Hypothalamus (tissue), 51 donors: ENCODE measurements at places on chromosomes 3 and 15.

- DNase-seq = no peak
These were observed 36.8 kb upstream of the TSPAN3 start for GRCh38 chr15:77107531-77108355.

DNA sequence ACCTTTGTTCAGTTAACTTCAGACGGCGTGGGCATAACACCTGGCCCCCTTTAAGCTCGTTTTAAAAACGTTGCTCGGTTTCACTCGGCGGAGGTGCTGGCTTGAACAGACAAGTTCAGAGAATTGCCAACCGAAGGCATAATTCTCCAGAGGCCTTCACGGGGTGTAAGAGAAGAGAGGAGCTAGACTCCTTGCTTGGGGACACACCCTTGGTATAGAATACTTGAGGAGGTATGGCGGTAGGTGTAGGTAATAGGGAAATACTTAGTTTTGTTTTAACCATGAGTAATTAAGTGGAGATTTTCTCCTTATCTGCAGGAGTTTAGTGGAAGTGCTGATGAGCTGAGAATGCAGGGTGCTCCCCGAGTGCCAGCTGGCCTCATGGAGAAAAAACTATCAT is 921 bp downstream of the FBXL2 start:
- DNase-seq = no peak

- no peak for DNase-seq
These were observed 406.8 kb downstream of the MCTP2 start for GRCh38 chr15:94638183-94638582.

DNA sequence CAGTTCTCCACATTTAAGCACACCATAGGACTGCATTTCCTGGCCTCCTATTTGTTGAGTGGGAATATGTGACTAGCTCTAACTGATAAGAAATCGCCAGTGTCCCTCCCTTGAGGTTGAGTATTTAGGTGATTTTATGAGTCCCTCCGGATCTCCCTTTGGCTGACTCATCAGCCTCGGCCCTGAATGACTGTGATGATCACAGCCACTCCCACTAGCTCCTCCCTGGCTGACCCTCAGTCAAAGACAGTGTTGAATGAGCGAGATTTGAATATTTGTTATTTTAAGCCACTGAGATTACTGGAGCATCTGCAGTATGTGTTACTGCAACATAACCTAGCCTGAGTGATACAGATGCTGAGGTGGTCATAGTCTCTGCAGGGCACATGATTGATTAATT is 515.3 kb downstream of the EPHB1 start:
- DNase-seq = no peak

GRCh38 chr3:37921025-37921424 is 59.3 kb downstream of the CTDSPL start:
- DNase-seq = no peak

GRCh38 chr3:45153658-45154437 is 7.7 kb upstream of the CDCP1 start:
- no peak for DNase-seq

- no peak for DNase-seq
These were observed 20.4 kb downstream of the IGF1R start for GRCh38 chr15:98668566-98669308.

DNA sequence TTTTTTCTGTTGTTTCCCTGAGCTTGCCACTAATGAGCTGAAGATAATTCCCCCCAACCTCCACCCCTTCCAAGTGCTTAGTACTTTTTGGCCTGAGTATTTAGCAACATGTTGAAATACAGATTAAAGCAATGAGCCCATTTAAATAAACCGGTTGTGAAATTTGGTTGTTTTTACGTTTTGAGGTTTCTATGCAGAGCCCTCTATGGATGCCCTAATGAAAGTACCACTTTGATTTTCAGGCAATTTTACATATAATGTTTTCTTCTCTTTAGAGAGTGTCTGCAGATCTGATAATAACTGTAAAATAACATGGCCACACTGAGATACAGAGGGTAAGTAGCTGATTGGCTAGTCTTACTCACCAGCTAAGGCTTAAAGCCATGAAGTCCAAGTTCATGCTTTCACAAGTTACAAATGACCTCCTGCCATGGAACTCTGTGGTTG is 139.4 kb upstream of the SLC7A14 start:
- DNase-seq = no peak

DNA sequence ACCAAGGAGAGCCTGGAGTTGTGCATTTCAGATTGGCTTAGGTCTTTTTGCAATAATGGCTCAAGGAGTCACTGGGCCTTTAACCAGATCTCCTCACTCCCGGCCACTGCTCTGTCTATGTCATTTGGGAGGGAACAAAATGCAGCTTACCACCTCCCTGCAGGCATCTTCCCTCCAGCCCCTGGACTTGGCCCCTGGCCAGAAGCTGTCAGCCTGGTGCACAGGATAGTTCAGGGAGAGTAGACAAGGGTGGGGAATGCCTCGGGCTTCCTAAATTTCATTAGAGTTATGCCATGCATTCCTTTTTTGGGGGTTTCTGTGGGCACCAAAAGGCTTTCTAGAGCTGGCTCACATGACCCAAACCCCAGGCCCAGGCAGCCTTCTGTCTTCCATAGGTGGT is 70.2 kb upstream of the HRH1 start:
- DNase-seq = no peak

GRCh38 chr3:33426630-33427317 is 13.4 kb downstream of the UBP1 start:
- DNase-seq = no peak

- DNase-seq = no peak
These were observed 19.4 kb downstream of the ARPP21 start for GRCh38 chr3:35658686-35659085.

DNA sequence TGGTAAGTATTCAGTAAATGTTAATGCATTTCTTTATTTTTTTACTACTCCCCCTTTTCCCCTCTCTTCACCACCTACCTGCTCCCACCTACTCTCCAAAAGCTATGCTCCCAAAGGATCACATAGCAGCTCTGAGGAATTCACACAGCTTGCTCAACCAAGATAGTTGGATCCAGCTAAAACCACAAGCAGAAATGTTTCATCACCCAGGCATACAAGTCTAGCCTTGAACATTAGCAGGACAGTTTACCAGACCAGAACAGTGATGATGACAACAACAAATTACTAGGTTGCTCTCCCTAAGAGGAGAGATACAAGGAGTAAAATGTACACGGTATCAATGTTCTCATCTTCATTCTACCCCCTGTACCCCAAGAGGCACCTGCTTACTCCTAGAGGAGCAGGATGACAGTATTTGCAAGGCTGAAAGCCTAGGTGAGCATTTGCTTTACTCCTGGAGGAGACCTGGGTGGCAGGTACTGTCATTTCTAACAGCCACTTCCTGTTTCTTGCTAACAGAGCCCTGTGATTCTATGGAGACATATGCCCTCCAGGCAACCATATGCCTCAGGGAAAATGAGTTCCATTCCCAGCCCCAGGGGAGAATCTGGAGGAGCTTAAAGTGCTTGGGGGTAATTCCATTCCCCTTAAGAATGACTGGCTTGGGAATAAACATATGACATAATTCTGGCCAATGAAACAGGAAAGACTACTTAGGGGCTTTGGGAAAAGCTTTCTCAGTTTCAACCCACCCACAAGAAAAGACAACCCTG is 237.5 kb downstream of the NTRK3 start:
- no peak for DNase-seq

- DNase-seq = no peak
These were observed 196.3 kb downstream of the BCHE start for GRCh38 chr3:165640970-165641369.

DNA sequence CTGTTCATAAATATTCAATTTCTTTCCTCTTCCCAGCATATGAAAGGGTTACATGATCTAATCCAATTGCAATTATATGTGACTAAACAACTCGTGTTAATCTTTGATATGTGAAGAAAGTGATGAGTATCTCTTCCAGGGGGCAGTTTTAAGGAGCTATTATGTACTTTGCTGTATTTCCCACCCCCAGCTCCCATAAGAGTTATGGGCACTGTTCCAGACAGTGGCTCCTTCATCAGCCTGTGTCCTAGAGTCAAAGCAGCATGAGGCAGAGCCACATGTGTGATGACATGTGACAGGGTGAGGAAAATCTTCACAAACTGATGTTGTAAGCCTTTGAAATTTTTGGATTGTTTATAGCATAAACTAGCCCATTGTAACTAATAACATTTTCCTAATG is 315.4 kb downstream of the DIPK2A start:
- no peak for DNase-seq

GRCh38 chr3:107600780-107601179 is 78.0 kb downstream of the BBX start:
- no peak for DNase-seq

DNA sequence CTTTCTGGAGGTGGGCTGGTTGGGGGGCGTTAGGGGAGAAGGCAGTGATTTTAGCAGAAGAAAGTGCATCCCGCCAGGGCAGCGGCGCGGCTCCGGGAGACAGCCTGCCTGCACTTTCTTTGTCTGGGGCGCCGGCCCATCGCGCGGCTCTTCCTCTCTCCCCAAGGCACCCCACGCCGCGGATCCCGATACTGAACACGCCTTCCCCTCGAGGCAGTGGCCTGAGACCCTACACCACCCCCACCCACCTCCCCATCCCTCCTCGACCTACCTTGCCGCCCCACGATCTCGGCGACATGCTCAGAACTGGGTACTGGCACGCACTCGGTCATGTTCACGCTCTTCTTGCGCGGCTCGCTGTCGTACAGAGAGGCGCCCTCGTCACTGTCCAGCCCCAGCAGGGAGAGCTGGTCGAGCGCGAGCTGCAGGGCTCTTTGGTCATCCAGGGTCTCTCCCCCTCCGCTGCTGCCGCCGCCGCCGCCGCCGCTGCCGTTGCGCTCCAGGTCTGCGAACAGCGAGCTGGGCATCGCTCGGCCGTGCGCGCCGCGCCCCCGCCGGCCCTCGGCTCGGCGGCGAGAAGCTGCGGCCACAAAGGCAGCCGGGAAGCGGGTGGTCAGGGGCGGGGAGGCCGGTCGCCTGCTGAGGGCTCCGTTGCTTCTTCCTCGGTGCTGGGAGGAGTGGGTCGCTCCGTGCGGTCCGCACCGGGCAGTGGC is 483 bp downstream of the MEX3B start:
- peak; percentile 49 for DNase-seq

DNA sequence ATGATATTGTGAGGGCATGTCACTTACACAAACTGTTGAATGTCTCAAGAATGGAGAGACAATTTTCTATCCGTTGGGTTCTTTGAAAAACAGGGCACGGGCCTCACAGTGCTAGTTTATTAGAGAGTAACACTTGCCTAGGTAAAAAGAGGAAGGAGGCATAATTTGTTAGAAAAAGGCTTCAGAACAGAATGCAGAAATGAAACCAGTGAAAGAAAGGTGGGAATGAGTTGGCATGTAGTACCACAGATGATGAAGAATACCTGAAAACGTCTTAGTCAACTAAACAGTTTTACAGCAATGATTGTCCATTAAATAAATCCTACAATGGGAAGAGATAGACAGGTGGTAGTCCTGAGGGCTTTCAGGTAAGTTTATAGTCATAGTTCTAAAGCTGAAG is 1399.7 kb upstream of the CADM2 start:
- DNase-seq = no peak

DNA sequence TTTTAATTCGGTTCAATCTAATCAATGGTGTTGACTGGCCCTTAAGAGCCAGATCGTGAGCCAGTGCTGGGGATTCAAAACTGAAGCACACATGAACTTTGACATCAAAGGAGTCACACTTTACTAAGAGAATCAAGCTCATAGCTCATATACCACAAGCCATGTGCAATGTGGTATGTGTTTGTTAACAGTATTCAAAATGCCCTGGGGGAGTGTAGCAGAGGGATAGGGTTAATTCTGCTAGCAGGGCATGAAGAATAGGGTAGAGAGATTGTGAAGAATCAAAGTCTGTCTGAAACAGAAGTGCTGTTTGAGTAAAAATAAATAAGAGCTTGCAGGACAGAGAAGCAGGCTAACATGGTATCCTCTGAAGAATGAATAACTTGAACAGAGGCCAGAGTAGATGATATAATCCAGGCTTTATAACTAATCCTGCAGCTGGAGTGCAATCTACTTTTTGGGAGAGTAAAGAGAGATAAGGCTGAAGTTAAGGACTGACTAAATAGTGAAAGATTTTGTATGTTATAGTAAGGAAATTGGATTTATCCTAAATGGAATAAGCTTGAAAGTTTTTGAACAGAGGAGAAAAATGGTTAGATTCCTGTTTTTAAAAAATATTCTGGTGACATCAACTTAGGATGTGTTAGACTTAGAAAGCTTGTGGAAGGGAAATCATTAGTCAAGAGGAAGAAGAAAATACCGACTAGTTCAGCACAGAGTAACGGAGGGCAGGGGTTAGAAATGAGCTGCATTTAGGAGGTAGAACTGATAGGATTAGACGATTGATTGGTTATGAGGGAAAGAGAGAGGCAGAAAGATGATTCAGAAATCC is 292.0 kb downstream of the NFKBIZ start:
- no peak for DNase-seq

- DNase-seq = no peak
These were observed 44.4 kb downstream of the ADAMTSL3 start for GRCh38 chr15:83698294-83698693.

DNA sequence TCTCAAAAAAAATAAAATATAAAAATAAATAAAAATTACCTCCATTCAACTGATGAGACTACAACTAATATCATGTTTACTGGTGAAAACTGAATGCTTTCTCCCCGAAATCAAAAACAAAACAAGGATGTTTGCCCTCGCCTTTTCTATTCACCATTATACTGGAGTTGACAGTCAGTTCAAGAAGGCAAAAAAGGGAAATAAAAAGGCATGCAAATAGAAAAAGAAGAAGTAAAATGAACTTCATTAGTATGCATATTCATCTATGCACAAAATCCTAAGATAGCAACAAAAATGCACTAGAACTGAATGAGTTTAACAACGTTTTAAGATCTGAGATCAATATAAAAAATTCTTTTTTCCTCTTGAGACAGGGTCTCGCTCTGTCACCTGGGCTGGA is 72.7 kb upstream of the FAM174B start:
- DNase-seq = no peak

- no peak for DNase-seq
These were observed 19.3 kb downstream of the ATP1B3 start for GRCh38 chr3:141895731-141896130.

- DNase-seq = no peak
These were observed 35.6 kb downstream of the DAPK2 start for GRCh38 chr15:64010719-64011118.

DNA sequence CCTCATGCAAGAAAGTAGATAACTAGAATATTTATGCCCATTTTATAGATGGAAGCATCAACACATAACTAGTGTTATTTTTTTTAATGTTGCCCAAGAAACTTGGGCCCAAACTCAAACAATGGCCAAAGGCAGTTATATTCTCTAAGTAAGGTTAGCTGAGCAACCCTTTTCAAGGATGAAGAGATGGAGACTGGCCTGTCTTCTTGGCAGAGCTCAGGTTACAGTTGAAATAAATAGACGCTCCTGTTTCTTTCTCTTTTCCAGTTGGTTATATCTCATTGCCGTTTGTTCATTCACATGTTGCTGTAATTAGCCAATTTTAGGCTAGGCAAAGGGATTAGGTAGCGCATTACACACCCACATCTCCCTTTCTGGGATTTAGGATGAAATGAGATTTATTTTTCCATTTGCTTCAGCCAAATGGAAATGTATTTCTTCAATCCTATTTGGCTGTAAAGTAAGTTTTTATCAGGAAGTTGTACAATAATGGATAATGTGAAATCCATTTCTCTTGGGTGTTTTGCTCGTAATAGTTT is 93.2 kb downstream of the CMSS1 start:
- no peak for DNase-seq
